NCI-H1417 (cell line): ENCODE measurements at places on chromosomes 6 and 20.

DNA sequence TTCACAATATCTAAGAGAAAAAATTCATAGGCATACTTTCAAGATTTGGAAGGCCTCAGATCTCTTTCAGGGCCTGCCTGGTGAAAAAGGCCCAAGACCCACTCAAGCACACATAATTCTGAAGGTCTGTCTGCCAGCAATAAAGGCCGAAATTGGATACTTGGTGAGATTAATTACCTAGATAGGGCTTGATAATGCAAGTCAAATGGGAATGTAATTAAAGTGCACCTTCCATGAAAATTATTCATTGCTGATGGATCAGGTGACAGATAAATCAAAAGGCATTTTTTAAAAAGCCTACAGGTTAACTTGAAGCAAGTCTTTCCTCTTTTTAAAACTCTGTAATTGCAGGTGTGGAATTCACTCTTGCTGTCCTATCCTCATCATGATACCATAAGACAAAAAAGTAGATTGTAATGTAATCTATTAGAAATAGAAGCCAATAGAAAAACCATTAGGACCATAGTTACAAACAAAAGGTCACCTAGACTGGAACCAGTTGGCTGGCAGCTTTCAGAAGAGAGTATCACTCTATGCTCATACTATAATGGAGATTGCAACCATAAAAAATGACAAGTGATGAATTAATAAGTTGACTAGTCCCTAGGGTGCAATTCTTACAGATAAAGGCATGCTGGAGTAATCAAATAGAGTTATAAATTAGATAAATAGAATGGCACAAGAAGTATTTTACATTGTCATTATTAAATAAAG is 77.3 kb downstream of the EPHA7 start:
- DNase-seq, result peak; percentile 57

GRCh38 chr6:56091159-56091869 is 156.1 kb downstream of the COL21A1 start:
- DNase-seq, result no peak

- no peak for DNase-seq
Measured at GRCh38 chr6:73532293-73532692, 11.5 kb upstream of the EEF1A1 start.

DNA sequence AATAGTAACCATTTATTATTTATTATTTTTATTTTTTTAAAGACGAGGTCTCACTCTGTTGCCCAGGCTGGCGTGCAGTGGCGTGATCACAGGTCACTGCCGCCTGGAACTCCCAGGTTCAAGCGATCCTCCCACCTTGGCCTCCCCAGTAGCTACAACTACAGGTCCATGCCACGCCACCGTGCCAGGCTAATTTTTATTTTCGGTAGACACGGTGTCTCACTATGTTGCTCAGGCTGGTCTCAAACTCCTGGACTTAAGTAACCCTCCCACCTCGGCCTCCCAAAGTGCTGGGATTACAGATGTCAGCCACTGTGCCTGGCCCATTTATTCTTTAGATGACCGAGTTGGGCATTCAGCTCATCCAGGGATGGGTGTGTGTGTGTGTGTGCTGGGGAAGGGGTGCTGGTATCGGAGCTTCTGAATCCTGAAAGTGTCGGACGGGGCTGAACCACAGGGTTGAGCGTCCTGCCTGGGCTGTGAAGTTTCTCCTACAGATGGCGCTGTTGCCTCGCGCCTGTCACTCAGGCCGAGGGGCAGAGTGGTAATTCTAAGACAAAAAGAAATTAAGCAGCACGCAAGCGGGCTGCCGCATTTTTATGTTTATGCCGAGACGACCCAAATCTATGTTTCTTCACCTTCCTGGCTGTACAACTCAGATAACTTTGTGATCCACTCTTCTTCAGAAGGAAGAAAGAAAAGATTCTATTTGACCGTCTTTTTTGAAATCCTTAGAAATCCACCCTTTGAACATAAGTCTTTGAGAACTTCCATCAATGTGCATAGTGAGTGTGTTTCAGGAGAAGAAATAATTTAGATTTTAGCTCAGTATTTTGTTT is 252.8 kb downstream of the CDH26 start:
- DNase-seq, result peak; percentile 90

DNA sequence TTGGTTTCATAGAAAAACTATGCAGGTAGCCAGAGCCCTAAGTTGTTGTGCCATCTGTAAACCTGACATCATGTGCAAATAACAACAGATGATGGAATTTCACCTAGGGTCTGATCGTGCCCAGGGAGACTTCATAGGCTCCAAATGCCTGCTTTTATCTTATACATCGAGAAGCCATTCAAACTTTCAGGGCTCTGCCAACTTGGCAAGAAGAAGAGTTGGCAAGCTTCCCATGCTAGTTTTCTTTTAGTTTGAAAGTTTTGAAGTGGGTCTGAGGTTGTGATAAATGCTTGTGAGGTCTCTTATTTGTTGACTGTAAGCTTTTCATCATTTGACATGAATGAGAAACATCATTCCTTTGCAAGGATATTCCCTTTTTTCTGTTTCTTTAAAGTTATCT is 175.4 kb upstream of the FLRT3 start:
- DNase-seq, result no peak

GRCh38 chr20:13788167-13788834 is 3.5 kb downstream of the NDUFAF5 start:
- peak; percentile 8 for DNase-seq

- no peak for DNase-seq
Measured at GRCh38 chr6:14966096-14966905, 279.6 kb upstream of the JARID2 start.

DNA sequence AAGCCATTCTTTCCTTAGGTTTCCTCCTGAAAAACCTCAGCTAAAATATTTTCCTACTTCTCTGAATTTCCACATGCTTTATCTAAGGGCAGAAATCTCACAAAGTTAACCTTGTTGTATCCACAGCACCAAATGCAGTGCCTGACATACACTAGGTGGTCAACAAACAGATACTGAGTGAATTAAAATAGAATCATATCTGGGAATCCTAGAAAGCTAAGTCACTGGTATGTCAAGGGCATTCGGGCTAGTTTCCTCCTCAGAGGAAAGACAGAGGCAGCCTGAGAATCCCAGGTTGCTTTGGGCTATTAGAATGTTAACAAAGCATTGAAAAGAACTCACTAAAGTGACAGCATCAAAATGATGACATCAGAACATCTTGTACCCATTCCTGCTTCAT is 132.7 kb upstream of the F13A1 start:
- no peak for DNase-seq

DNA sequence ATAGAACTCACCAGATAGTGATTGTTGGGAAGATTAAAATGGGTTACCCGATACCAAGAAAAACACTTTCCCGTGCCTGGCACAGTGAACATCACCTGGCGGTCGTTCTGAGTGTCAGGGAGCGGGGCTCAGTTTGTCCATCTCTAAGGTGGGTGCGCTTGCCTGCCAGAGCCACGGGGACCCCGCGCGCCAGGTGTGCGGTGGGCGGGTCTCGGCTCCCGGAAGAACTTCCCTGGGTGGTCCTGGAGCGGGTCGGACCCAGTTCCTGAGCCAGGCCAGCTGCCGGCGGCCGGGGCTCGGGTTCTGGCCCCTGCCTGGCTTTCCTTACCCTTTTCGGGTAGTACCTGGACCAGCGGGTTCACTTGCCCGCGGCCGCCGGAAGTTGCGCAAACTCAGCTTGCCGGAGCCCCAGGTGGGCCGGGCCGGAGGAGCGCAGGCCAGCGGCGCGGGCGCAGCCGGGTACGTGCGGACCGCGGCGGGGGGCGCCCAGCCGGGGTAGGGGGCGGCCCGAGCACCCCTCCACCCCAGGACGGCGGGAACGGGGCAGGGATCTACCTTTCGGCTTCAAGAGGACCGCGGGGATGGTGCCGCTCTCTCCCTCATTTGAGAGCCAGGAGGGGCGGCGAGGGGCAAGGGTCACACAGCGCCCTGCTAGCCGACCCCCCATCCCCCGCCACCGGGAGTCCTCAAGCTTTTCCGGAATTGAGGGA is 7.5 kb downstream of the FAM110A start:
- DNase-seq, result peak; percentile 60

DNA sequence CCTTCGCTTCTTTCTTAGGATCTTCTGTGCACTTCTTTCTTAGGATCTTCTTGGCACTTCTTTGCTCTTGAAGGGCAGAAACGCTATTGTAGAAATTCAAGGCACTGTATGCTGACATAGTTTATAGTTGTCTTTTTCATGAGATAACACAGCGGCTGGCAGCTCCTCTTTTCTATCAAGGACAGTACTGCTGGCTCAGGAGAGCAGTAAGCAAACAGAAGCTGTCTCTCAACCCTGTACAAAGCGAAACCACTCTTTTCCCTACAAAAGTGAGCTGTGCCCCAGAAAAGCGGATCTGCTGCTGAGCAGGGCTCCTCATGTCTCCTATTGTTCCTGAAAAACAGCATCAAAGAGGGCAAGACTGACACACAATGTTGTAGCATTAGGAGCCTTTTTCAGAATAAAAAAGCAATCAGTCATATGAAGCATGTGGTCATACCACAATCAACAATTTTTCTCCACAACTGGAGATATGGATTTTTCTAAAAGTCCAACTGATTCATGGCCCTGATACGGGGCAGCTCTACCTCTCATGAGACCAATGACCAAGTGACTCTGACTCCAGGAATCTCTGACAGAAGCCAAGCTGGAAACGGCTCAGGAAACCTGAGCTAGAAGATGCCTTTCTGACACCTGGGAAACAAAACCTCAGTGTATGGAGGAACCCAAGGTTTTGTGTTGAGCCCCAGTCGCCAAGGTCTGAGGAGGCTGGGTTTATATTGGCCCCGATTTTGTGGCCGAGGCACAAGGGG is 255.9 kb downstream of the ESR1 start:
- DNase-seq, result no peak

DNA sequence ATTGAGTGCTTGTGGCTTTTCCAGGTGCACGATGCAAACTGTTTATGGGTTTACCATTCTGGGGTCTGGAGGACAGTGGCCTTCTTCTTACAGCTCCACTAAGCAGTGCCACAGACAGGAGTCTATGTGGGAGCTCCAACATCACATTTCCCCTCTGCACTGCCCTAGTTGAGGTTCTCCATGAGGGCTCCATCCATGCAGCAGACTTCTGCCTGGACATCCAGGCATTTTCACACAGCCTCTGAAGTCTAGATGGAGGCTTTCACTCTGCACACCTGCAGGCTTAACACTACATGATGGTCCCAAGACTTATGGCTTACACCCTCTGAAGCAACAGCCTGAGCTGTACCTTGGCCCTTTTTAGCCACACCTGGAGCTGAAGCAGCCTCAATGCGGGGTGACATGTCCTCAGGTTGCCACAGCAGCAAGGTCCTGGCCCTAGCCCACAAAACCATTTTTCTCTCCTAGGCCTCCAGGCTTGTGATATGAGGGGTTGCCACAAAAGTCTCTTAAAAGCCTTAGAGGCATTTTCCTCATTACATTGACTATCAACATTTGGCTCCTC is 552.2 kb downstream of the TFAP2A start:
- peak; percentile 0 for DNase-seq

- DNase-seq, result no peak
Measured at GRCh38 chr6:91276315-91276714, 689.4 kb upstream of the MAP3K7 start.

GRCh38 chr20:24450177-24450576 is 19.3 kb upstream of the SYNDIG1 start:
- no peak for DNase-seq
